ENCODE measurements at places on chromosomes 2 and 18. TPM values are rescaled to one million over a fixed set of nuclear protein-coding genes. Genes with fewer than 3 reads are reported as not detected.

The KCNIP3 gene
- 0.99 TPM for total RNA-seq

The DSG3 gene
- total RNA-seq, result 218 TPM

The CELF4 gene
- total RNA-seq, result not detected

The MROH2A gene
- not detected for total RNA-seq
